ENCODE measurements at places on chromosomes 11 and 22. TPM values are rescaled to one million over a fixed set of nuclear protein-coding genes. Genes with fewer than 3 reads are reported as not detected.
A peak's percentile ranks its signal among the peaks of the same experiment; 100 is the strongest.

The DSCAML1 gene
- 4.0 TPM for polyA plus RNA-seq

The LINC01488 gene
- 0.04 TPM for polyA plus RNA-seq

The HEPN1 gene
- 1.8 TPM for polyA plus RNA-seq

The FAM180B gene
- polyA plus RNA-seq, result 0.26 TPM

The OR52I2 gene
- polyA plus RNA-seq, result 0.03 TPM

The NRGN gene
- 27.5 TPM for polyA plus RNA-seq

The SPCS2 gene
- 202 TPM for polyA plus RNA-seq

The FHIP1B gene
- polyA plus RNA-seq, result 89.9 TPM

The VSIG2 gene
- polyA plus RNA-seq, result 9.3 TPM

GRCh38 chr11:19987331-19987801 lies 172.9 kb downstream of the DBX1 start:
- no peak for DNase-seq

DNA sequence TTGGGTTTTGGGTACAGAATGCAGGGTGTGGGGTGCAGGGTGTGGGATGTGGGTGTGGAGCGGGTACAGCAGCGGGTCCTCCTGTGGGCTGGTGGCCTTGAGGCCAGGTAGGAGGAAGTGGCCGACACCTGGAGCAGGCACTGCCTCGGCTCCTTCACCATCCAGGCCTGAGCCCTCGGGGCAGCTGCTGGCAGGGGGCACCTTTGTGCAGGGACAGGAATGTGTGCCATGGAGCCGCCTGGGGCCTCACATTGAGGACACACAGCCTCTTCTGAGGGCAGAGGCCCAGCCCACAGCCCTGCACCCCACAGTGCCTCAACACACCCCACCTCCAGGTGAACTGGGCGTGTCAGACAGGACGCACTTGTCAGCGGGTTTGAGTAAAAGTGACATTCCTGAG lies 984.0 kb downstream of the BRD1 start:
- DNase-seq, result no peak

DNA sequence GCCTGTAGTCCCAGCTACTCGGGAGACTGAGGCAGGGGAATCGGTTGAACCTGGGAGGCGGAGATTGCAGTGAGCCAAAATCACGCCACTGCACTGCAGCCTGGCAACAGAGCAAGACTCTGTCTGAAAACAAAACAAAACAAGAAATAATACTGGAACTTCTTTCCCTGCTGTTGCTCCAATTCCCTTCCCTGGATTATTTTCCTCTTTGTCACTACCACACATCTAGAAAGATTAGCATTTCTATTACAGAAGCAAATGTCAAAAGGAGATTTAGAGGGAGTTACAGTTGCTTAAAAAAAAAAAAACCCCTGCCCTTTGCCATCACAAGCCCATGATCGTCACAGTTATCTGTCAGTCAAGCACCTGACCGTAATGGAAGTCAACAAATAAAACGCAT lies 17.7 kb upstream of the SCGB1D1 start:
- DNase-seq, result no peak

- DNase-seq, result no peak
These were observed 399.4 kb downstream of the NXPE2 start for GRCh38 chr11:115077740-115078139.

DNA sequence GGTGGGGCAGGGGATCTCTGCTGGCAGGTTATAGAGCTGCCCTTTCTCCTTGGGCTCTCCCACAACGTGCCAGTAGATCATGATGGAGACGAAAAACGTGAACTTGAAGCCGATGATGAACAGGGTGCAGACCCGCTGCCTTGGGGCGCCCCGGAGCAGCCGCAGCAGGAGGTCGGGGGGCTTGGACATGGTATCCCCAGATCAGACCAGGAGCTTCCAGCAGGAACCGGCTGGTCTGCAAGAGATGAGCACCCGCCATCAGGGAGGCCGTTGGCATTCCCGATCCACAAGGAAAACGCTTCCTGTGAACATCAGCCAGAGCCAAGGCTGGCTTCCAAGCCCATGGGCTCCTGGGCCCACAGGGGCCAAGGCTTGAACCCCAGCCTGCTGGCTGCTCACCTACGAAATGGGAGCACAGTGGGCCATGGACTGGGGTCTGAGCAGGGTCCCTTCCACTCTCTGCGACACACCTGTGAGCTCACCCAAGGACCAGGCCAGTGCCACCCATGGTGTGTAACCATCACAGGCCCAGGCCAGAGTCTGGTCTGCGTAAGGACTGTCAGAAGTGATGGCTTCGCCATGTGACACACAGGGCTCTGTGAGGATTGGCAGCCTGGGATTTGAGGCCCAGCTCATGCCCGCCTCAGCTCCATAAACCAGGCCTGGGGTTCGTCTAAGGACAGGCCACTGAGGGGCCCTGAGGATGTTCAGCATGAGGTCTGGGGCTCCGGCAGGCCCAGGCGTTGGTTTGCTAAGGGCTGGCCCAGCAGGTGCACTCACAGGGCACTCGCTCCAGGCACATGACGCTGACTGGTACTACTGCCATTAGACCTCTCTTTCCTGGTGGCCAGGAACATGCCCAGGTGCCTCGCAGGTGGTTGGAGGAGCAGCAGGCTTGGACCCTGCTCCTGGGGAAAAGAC lies 26.6 kb downstream of the A4GALT start:
- DNase-seq, result no peak

- peak; percentile 81 for DNase-seq
These were observed 694.7 kb downstream of the NTM start for GRCh38 chr11:132064987-132065620.

DNA sequence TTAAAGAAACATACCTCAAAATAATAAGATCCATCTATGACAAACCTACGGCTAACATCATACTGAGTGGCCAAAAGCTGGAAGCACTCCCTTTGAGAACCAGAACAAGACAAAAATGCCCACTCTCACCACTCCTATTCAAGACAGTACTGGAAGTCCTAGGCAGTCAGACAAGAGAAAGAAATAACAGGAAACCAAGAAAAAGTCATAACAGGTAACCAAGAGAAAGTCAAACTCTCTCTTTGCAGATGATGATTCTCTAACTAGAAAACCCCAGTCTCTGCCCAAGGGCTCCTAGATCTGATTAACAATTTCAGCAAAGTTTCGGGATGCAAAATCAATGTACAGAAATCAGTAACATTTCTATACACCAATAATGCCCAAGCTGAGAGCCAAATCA lies 35.6 kb downstream of the TMEM123 start:
- DNase-seq, result no peak

GRCh38 chr11:45806937-45807791 lies 2.2 kb downstream of the SLC35C1 start:
- no peak for DNase-seq

DNA sequence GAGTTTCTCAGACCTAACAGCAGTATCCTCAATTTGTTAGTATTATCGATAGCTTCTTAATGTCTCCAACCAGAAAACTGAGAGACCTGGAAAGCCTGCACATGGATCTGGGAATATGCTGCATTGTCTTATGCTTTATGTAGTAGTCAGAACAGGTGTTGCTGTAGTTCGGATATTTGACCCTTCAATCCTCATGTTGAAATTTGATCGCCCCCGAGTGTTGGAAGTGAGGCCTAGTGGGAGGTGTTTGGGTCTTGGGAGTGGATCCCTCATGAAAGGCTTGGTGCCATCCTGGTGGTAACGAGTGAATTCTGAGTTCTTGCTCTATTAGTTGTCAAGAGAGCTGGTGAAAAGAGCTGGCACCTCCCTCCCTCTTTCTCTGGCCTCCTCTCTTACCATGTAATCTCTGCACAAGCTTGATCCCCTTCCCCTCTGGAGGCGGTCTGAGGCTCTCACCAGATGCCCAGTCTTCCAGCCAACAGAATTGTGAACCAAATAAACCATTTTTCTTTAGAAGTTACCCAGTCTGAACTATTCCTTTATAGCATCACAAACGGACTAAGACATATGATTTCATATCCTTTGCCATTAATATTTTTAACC lies 227.1 kb downstream of the DDX10 start:
- DNase-seq, result no peak

GRCh38 chr11:15339302-15339701 lies 224.6 kb downstream of the INSC start:
- no peak for DNase-seq

DNA sequence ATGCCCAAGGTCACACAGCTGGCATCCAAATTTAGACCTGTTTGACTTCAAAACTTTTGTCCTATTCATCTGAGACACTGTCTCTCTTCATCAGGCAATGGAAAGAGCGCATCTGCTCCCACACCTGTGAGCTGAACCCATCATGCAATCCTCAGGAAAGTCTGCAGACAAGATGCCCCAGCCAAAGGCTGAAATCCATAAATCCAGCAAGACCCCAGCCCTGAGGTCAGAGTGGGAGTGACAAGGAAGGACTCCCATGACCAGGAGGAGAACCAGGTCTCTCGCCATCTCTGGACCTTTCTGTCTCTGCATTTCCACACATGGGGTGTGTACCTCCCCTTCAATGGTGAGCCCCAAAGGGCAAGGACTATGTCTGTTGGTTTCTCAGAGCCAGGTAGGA lies 83.6 kb upstream of the HMGXB4 start:
- DNase-seq, result no peak

DNA sequence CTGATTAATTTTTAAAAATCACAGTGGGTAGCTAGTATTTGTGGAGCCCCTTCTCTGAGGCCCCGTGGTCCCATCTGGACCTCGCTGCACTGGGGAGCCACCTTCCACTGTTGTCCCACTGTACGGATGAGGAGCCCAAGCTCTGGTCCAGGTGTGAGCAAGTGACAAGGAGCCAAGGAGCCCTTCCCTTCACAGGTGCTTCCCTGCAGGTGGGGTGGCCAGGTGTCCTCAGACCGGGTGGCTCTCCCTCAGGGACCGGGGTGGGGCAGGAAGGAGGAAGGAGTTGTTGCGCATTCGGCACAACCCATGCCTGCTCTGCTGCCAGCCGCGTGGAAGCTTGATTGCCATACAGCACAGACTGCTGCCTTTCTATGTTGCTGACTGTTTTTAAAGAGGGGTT lies 10.4 kb upstream of the SEPTIN5 start:
- no peak for DNase-seq

DNA sequence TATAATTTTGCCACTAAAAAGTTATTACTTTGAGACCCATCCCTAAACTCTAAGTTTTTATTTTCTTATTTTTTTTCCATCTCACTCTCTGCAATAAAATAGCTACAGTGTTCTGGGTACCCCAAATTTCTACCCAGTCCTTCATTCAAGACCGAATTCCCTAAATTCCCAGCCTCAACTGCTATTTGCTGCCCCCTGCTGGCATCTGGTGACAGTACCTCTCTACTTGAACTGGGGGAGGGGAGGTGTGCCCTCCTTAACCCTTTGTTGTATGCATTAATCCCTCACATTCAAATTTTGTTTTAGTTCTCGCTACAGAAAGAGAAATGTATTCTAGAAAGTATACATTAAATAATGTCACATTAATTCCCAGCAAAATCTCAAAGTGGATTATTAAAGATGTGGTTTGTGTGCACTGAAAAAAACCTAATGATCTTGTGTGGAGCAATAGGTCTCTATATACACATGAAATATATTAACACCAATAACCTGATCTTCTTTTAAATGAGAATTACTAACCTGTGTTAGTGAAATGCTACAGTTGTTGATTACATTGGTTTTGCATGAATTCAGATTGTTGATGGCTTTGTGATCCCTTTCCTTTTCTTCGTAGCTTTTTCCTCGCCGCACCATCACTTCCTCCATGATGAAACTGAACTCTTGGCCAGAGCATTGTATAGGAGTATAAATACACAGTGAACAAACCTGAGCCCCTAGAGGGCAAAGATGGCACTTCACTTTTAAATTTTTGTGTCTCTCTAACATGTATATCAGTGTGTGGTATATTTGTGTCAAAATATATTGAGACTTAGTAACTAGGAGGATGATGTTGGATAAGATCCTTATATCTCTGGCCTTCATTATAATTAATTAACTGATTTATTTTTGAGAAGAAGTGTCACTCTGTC lies 590.0 kb downstream of the METTL15 start:
- DNase-seq, result peak; percentile 47

DNA sequence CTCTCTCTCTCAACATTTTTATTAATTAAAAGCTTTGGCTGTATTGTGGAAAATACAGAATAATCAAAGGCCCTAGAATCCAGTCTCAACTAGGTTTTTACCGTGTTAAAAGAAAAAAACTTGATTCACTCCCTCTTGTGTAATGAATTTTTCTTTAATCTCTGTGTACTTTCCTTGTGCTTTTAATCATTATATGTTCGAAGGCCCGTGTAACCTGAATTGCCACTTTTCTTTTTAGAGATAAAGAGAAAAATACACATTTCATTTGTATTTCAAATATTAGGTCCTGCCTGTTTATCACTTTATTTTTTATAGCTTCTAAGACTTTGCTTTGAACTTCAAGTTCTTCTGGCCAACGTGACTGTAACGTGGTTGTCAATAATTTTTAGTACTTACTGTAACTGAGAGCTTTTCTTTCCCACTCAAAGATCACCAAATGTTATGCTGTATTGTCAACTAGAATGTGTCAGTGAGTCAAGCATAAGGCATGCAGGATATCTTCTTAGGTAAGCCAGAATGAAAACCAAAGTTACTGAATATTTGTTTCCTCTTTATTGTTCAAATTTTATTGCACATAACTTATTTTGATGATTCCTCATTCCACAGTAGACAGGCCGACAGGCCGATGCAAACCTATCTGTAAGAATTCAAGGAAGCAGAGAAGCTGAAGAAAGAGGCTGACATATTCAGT lies 23.3 kb upstream of the FAR1 start:
- DNase-seq, result no peak

- DNase-seq, result no peak
These were observed 14.1 kb upstream of the KCNQ1OT1 start for GRCh38 chr11:2713661-2714462.

DNA sequence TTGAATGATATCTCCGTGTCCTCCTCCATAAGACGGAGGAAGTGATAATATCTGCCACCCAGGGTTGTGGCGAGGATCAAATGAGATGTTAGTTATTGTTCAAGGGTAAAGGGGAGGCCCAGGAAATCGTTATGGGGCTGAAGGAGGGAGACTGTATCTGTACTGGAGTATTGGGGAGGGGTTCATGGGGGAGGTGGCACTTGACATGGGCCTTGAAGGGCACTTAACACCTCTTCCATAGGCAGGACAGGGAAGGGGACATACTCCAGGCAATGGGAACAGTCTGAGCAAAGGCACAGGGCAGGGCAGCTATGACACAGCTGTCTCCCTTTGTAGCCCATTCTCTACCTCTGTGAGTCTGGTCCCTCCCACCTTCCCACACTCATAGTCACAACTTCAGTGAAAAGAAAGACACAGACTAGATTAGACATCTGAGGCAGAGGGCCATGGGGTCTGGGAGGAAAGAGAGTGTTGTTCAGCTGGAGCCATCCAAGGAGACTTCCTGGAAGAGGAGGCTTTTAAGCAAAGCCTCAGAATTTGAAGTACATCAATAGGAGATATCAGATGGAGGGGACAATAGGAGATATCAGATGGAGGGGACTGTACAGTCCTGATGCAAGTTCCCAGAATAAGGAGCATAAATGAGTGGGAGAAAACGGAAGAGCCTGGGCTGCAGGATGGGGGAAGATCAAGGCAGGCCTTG lies 15.8 kb upstream of the DGKZ start:
- no peak for DNase-seq

All from renal pelvis (tissue), 12 donors.